ENCODE measurements at places on chromosomes 2 and 18.

DNA sequence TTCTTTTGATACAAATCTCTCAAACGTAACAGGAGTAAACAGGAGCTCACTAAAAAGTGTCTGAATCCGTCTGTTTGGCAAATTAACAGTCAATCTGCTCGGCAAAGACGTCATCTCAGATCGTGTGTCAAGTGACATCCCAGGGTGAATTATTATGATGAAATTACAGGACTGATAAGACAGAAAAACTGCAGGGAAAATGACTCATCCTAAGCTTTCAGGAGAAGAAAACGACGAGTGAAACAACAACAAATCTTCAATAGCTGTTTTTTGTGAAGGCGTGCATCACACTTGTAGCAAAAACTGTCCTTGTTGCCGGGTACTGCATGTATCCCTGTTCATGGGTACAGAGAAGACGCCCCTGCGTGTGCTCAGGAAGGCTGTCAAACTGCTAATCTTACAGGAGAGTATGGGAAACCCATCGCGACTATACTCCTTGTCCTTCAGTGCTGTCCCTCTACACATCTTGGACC lies 24.9 kb downstream of the EPB41L3 start:
- DNase-seq = no peak

- DNase-seq = no peak
Observed at GRCh38 chr18:32048507-32049091, 30.0 kb downstream of the RNF125 start.

- DNase-seq = no peak
Observed at GRCh38 chr18:32919799-32920198, 147.0 kb upstream of the KLHL14 start.

DNA sequence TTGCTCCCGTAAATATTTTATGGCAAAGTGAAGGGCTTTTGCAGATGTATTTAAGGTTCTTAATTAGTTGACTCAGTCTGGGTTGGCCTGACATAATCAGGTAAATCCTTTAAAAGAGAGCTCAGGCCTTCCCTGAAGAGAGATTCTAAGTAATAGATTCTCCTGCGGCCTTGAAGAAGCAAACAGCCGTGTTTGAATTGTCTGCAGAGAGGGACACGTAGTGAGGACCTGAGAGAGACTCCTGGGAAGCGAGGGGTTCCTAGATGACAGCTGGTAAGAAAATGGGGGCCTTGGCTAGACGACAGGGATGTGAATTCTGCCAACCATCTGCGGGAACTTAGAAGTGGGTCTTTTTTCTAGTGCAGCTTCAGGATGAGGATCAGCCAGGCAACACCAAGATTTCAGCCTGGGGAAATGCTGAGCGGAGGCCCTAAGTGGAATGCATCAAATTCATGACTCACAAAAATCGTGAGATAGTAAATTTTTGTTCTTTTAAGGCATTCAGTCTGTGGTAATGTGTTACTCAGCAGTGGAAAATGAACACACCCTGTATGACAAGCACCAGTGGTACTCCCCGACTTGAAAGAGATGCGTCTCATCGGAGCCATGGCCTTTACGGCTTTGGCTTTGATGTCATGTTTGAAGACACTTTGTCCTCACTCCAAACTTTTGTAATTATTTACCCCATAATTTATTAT lies 62.1 kb upstream of the SMIM21 start:
- no peak for DNase-seq

Measured in D721Med (cell line).